ENCODE measurements at places on chromosomes 11 and 22.

DNA sequence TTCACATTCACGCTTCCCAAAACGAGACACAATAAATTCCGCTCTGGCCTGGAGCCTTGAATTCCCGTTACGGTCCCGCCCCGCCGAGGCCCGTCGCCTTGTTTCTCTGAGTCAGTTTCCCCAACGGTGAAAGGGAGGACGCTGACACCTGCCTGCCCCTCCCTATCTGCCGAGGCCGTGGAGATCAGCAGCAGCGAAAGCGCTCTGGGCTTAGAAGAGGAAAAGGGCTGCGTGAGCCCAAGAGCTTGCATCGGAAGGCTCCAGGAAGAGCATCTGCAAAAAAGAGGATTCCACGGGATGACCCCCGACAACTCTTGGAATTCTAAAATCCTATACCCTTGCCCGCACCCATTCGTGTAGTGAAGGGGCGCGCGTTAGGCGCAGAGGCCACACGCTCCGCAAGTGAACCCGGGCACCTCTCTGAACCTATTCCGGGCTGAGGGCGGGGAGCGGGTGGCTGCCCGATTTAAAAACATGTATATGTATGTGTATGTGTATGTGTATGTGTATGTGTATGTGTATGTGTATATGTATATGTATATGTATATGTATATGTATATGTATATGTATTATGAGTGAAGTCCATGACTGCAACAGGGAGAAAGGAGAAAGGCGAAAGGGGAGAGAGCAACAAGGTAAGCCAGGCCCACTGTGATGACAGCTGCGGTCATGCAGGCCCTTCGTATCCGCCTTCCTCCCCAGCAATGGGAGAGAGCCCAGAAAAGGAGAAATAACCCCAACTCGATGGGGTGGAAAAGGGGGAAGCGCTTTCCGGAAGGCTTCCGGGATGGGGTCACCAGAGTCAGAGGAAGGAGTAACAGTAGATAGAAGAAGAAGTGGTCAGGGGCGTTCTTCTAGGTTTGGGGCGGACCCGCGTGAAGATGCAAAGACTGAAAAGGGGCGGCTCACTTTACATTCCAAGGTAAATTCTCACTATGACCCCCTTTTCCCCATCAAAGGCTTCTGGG, 948 bp upstream of the MRTFA start:
- no peak for DNase-seq

- DNase-seq, result no peak
These were observed 44.4 kb downstream of the CHRDL2 start for GRCh38 chr11:74686792-74687191.

GRCh38 chr11:121503051-121503450, 50.3 kb upstream of the SORL1-AS1 start:
- DNase-seq, result no peak

GRCh38 chr11:83645561-83645960, 359.4 kb upstream of the CCDC90B start:
- DNase-seq, result no peak

- DNase-seq, result no peak
These were observed 21.2 kb upstream of the TRIM44 start for GRCh38 chr11:35641171-35641897.

DNA sequence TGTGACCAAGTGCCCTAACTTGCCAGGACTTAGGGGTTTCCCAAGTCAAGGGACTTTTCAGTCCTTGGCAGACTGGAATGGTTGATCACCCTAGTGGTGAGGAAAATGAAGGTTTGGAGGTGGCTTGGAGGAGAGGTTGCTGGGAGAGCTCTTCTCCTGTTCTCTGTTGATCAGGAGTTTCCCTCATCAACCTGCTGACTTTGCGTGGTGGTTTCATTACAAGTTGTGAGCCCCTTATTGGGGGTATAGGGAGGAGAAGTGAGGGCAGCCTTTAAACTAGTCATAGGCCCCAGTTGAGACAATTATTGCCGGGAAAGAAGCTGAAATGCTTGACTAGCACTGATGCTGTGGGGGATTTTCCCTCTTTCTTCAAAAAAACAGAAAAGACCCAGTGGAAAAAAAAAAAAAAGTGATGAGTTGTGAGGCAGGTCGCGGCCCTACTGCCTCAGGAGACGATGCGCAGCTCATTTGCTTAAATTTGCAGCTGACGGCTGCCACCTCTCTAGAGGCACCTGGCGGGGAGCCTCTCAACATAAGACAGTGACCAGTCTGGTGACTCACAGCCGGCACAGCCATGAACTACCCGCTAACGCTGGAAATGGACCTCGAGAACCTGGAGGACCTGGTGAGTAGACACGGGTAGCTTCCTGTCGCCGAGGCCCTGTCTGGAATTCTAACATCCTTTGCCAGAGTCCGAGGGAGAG, at the start of gene CXCR5:
CXCR5 (plus strand) TSS at position 525 of the 704 bp plus-strand sequence; CDS start at position 575, 50 bp downstream.
- no peak for DNase-seq

DNA sequence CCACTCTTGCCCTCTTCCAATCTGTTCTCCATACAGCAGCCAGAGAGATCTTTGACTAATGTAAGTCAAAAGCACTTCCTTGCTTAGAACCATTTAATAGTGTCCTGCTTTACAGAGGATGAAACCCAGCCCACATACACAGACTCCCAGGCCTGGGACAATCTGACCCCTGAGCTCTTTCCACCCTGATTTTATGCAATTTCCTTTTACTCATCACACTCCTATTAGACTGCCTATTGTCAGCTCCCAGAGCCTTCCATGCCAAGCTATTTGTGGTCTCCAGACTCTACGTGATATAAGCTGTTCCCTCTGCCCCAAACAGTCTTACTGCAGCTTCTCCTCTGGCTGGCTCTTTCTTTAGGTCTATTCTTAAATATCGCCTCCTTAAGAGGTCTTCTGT, 28.1 kb downstream of the ME3 start:
- no peak for DNase-seq

- no peak for DNase-seq
These were observed 40.9 kb upstream of the SCUBE2 start for GRCh38 chr11:9132203-9132878.

DNA sequence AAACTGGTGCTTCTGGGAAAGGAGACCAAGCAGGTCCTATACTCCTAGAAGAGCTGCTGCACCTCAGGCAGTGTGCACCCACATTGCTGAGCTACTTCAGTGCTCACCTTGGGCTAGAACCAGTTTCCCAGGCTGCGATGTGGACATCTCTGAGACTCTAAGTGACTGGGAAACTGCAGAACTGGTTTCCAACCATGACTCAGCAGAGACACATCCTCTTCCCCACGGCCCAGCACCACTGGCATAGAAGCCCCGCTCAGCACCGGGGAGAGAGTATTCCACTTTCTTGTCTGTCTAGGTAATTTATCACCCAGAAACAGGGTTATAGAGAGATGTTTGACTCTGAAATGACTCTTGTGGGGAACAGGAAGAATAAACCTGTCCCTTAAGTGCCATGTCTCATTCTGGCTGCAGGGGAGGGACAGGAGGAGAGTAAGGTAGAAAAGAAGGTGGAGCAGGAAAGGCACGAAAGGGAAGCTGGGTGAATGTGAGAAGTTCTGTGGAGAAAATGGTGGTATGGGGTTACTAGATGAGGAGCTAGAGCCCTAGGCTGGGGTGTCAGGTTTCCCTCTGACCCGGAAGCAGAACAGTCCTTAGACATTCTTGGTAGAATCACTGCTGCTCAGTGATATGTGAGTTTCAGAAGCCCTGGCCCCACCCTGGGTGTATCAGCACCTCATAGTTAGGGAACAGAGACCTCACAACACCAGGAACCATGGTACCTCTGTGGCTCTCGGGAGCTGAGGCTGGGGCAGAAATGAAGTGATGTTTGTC, 340.4 kb upstream of the NCAM1 start:
- DNase-seq, result no peak

DNA sequence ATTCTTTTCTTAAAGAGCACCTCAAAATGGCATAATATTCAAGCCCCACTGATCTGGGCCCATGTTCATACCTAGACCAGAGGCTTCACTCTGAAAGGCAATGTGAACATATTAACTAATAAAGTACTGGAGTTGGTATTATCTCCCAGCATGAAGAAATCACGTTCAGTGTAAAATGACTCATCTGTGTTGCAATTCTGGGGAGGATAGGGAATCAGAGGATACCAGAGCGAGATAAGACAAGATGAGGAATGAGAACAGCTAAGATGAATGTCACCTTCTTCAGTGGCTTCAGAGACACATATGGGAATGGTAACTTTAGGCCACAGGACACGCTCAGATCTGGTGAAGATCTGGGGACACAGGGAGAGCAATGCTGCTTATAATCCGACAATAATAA, 121.1 kb downstream of the NTM start:
- DNase-seq, result no peak

DNA sequence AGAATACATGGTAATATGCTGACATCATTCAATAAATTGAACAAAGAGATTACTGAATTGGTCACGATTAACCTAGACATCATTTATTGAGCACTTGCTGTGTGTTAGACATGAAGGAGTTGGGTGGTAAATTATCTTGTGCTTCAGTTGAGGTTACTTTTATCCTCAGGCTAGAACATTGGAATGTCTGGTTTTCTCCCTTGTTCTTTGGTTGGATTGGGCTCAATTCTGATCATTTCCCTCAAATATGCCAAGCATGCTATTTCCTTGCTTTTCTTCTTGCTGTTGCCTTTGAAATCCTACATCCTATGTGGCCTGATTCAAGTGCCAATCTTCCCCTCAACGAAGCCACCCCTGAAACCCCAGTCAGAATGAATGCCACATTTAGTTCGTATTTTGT, 65.8 kb downstream of the DEUP1 start:
- DNase-seq, result no peak

GRCh38 chr22:50049299-50050195, 8.6 kb downstream of the TTLL8 start:
- no peak for DNase-seq

DNA sequence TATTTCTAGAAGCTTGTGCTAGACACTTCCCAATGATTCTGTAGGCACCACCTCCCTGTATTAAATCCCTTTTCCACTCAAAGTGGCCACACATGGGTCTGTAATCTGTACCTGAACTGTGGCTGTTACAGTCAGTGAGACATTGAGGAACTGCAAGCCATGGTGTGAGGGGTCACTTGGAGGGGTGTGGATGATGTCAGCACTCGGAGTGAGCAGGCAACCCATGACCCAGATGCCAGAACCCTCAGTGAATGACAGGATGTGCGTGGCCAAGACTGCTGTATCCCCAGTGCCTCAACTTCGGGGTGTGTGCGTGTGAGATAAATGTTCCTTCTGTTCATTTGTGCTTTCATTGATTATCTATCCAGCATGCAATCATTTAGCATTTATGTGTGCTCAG, 14.7 kb upstream of the SHANK3 start:
- DNase-seq, result no peak

GRCh38 chr11:57639321-57640067, 10.2 kb downstream of the YPEL4 start:
- no peak for DNase-seq

DNA sequence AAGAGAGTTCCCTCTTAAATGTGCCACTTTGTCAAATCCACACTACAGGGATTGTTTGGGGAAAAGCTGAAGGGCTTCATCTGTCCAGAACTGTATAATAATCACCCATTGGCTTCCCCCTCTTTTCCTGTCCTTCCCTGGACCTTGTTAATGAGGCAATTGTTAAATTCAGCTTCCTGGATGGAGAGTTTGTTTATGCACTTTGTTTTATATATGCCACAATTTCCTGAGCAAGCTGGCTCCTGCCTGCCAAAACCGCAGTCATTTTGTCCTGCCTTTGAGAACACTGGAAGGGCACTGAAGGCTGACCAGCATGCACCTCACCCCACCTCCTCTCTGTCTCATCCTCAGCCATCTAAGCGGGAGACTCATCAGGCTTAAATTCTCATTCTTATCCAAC, 86.2 kb downstream of the MSANTD4 start:
- no peak for DNase-seq

GRCh38 chr22:24758164-24758799, 16.2 kb downstream of the PIWIL3 start:
- peak; percentile 9 for DNase-seq

DNA sequence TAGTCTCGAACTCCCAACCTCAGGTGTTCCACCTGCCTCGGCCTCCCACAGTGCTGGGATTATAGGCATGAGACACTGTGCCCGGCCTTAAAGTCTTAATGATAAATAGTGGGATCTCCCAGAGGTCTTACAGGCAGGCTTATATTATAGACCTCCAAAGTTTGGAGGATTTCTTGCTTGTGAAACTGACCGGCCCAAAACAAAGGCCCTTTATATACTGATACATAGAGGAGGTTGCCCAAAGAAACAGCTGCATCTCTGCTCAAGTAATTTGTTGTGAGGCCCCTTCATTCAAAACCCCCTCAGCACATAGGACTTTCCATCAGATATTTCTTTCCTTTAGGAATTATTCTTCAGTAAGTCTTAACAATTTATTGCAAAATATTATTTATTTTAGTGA, 27.4 kb upstream of the RDX start:
- DNase-seq, result no peak

DNA sequence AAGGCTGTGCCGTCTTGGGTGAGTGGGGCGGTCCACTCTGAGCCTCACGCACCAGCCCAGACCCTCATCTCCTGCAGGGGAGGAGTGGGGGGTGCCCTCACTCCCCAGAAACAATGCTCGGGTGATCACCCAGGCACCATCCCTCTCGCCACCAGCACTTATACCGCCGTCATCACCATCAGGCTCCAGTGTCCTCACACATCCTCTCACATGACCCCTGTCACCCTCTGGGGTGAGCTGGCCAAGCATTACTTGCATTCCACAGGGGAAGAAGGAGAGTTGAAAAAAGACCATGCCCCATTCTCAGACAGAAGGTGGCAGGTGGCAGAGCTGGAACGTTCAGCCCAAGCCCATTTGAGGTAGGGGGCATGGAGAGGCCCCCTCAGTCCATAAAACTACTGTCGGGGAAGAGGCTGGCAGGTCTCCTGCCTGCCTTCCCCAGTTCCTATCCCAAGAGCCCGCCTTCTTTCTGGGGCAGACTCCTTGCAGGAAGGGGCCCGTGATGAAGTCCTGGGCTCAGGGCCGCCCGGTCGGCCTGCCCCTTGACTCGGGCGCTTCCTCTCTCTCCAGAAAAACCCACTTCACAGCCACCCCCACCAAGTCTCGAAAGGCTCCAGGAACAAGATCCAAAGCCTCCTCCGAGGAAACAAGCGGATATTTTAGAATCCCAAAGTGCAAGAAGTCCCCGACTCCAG, 153.3 kb downstream of the DSCAML1 start:
- no peak for DNase-seq

- DNase-seq, result no peak
These were observed 14.3 kb upstream of the P2RY2 start for GRCh38 chr11:73203790-73204189.

DNA sequence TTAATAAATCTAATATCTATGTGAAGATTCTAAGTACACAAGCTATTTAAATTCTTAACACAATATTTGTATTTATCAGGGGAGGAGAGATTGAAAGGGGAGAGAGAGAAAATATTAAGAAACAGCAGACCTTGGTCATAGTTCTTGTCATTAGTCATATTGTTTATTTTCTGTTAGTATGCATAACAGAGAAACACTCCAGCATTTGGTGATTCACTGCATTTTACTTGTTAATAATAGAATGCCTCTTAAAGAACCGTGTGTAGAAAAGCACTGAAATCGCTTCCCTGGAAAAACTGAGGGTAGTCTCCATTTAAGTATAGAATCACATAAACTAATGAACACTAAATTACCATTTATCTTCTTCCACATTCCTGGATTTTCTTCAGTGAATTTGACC, 122.7 kb upstream of the TRPC6 start:
- DNase-seq, result no peak
